Pericardium fibroblast (primary cell): ENCODE measurements at places on chromosomes 6 and 20. TPM values are rescaled to one million over a fixed set of nuclear protein-coding genes. Genes with fewer than 3 reads are reported as not detected.

The SYCP2L gene
- not detected in 2 replicates for total RNA-seq

The SLC17A4 gene
- total RNA-seq, result not detected in 2 replicates

The PAQR8 gene
- total RNA-seq, result 2.2 and 2.7 TPM in 2 replicates

The SIRPA gene
- total RNA-seq, result 18.6 and 18.8 TPM in 2 replicates

The ZSCAN31 gene
- 0.68 and 3.5 TPM in 2 replicates for total RNA-seq

The DEFB128 gene
- not detected in 2 replicates for total RNA-seq

The BCL2L1 gene
- 50.5 and 86.2 TPM in 2 replicates for total RNA-seq

The CDS2 gene
- 6.9 and 14.4 TPM in 2 replicates for total RNA-seq

The TRIM10 gene
- not detected in 2 replicates for total RNA-seq

The ZFP57 gene
- not detected in 2 replicates for total RNA-seq

The SCRT2 gene
- not detected in 2 replicates for total RNA-seq

The RUNX2 gene
- 2.1 and 6.3 TPM in 2 replicates for total RNA-seq

The IMPG1 gene
- not detected in 2 replicates for total RNA-seq

The BNIP5 gene
- total RNA-seq, result not detected in 2 replicates

The AKAP7 gene
- total RNA-seq, result 1.4 and 3.7 TPM in 2 replicates

The C6orf141 gene
- 1.0 and 1.3 TPM in 2 replicates for total RNA-seq

The CALHM4 gene
- not detected in 2 replicates for total RNA-seq

The RNF182 gene
- total RNA-seq, result 0.70 and 5.3 TPM in 2 replicates

The OR2J3 gene
- not detected in 2 replicates for total RNA-seq

The MICA gene
- total RNA-seq, result 21.0 and 25.6 TPM in 2 replicates

The HCK gene
- total RNA-seq, result not detected in 2 replicates

The PRR18 gene
- total RNA-seq, result not detected in 2 replicates

The KCNK17 gene
- total RNA-seq, result not detected in 2 replicates

The RTN4IP1 gene
- 2.8 and 3.6 TPM in 2 replicates for total RNA-seq

The APOM gene
- 0.51 and 3.2 TPM in 2 replicates for total RNA-seq

The TMEM74B gene
- not detected in 2 replicates for total RNA-seq

The C6orf62 gene
- 76.6 and 79.4 TPM in 2 replicates for total RNA-seq

The TRIM40 gene
- not detected in 2 replicates for total RNA-seq

The RTEL1 gene
- 7.2 and 7.3 TPM in 2 replicates for total RNA-seq

The SENP6 gene
- total RNA-seq, result 41.9 and 42.2 TPM in 2 replicates

The BMP6 gene
- total RNA-seq, result 2.3 and 17.0 TPM in 2 replicates
